ENCODE measurements at places on chromosomes 5 and 9. TPM values are rescaled to one million over a fixed set of nuclear protein-coding genes. Genes with fewer than 3 reads are reported as not detected.

The LCN1 gene
- not detected for polyA plus RNA-seq

The ZNF608 gene
- 66.7 TPM for polyA plus RNA-seq

The PCDHGA1 gene
- 0.87 TPM for polyA plus RNA-seq

The ADGRD2 gene
- not detected for polyA plus RNA-seq

The TICAM2 gene
- polyA plus RNA-seq, result 4.1 TPM

The ORM1 gene
- not detected for polyA plus RNA-seq

The INSL4 gene
- not detected for polyA plus RNA-seq

The SPINK4 gene
- polyA plus RNA-seq, result not detected

The CDH10 gene
- 12.7 TPM for polyA plus RNA-seq

DNA sequence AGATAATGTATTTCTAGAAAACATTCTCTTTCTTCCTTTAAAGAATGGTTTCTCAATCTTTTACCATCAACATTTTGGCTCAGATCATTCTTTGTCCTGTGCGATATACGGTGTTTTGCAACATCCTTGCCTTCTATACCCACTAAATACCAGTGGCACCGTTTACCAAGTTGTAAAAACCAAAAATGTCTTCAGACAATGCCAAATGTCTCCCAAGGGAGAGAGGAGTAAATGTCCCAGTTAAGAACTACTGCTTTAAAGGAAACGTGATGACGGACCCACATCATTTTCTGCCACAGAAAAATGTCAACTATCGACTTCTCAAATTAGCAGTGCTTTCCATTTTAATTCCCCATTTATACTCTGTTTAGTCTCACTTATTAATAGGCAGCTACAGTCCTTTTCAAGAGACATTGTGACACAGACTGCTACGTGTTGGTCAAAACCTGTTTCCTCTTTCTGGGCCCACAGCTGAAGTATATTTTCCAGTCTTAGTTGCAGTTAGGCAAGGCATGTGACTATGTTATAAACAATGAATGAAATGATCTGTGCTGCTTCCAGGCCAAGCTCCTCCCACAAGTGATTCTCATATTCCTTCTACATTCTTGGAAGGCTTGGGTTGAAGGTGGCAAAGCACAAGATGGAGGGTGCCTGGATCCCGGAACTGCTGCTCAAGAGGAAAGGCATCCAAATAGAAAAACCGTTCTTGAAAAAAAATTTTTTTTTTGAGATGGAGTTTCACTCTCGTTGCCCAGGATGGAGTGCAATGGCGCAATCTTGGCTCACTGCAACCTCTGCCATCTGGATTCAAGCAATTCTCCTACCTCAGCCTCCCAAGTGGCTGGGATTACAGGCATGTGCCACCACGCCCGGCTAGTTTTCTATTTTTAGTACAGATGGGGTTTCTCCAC is 8.8 kb downstream of the PRXL2C start:
- DNase-seq, result no peak

- no peak for DNase-seq
These were observed 17.3 kb upstream of the TERT start for GRCh38 chr5:1312206-1312605.

DNA sequence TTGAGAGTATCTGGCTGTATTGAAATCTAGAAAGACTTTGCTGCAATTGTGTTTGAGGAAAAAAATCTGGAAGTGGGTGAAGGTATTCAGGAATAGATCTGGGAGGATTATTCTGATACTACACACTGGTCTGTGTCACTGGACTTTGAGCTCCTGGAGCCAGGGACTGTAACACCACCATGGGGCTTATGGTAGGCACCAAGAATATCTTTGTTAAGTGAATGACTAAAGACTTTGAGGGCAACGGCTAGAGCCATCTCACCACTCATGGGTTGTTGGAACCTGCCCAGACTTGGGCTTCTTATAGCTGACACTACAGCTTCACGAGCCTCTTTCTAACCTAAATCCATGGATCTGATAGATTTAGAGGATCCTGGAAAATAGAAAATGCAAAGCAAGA is 10.2 kb downstream of the NFX1 start:
- DNase-seq, result no peak

- no peak for DNase-seq
These were observed 61.9 kb upstream of the IL7R start for GRCh38 chr5:35794684-35795375.

- no peak for DNase-seq
These were observed 580.4 kb upstream of the KLF4 start for GRCh38 chr9:108069991-108070390.

DNA sequence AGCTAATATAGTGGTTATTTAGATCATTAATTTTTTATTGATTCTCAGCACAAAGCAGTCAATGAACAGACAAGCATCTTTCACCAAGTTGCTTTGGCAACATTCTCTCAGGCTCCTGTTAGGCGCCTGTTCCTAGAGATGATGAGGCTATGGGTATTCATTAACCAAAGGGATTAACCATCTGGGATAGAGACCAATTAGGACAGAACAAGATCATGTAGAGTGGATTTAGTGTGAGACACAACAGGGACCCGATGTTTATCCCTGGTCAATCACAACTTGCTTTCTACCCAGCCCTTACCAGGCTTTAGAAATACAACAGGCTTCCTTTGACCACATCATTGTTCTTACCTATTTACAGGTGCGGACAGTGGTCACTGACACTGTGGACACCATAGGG is 82.2 kb downstream of the PJA2 start:
- DNase-seq, result no peak

DNA sequence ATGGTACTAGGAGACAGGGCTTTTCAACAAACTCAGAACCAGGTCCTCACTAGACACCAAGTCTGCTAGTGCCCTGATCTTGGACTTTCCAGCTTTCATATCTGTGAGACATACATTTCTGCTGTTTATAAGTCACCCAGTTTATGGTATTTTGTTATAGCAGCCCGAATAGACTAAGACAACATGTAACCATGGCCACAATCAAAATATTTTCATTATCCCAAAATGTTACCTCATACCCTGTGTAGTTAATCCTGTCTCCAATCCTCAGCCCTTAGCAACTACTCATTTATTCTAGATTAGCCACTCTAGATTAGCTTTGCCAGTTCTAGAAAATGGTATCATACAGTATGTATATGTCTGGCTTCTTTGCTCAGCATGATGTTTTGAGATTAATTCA is 6.3 kb upstream of the ATG10 start:
- no peak for DNase-seq

DNA sequence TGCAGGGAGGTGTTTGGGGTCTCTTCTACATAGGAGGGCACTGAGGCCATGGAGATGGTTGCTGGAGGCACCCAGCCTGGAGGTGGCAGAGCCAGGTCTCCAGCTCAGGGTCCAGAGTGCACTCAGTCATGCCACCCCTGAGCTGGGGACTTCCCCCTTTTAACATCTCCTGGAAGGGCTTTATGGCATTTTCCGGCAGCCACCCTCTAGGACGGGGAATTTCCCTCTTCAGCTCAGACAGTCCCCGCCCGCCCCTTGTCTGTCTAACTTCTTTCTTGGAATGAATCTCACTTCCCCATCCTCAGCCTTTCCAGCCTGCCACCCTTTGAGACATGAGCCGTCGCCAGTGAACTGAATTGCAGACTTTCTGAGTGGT is 49.9 kb downstream of the COL15A1 start:
- no peak for DNase-seq

DNA sequence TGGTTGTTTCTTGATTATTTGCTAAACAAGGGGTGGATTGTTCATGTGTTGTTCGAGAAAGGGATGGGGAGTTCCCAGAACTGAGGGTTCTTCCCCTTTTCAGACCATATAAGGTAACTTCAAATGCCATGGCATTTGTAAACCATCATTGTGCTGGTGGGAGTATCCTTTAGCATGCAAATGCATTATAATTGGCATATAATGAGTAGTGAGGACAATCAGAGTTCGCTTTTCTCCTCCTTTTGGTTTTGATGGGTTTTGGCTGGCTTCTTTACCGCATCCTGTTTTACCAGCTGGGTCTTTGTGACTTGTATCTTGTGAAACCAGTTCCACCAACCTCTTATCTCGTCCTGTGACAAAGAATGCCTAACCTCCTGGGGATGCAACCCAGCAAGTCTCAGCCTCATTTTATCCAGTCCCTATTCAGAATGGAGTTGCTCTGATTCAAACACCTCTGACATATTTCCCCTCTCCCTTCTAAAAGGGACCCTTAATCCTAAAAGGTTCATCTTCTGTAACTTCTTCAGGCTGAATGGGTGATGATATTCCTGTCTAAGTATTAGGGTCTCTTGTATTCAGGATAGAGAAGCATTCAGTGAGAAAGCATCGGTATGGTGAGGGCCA is 8.7 kb upstream of the FBN2 start:
- DNase-seq, result no peak

DNA sequence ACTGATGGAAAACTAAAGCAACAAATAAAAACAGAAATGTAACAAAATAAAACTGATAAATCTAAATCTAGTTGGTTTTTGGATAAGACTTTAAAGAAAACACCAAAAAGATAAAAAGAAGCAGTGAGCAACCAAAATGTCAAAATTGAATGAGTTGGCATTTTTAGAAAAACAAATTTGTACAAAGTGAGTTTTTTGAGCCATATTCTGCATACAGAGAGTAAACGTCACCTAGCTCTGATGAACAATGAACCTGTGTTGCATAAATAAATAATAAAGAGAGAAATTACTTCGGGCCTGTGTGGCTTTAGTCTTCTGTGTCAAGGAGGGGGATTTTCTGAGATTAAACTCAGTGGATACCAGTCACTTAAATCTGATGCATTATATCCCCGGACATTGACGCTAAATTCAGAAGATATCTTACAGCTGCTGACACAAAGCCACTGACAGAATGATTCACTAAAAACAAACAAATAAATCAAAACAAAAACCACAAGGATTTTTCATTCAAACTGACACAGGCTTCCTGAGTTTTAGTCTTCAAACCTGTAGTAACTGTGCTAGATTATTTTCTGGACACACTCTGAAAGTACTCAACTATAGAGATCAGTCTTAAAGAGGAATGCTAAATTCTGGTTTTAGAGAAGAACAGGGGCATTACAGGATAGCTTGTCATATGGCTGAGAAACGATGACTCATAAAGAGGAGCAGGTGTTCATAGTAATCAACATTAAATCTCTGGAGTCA is 403.5 kb upstream of the ST8SIA4 start:
- no peak for DNase-seq

GRCh38 chr5:52661903-52662595 is 125.7 kb upstream of the ITGA1 start:
- no peak for DNase-seq

DNA sequence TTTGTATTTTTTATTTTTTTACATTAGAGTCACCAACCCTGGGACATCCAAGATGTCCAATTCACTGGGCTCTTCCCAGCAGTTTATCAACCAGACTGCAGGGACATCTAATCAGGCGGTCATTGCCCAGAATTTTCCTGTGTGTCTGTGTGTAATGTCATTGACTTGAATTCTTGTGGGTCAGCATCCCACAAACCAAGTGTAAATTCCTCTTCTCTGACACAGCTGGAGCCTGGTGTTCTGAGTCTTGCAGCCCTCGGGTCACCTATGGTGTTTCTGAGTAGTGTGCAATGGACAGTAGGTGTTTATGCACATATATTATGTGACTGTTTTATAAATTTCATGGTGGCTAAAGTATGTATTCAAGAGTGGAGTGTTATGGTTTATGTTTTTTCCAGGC is 815.7 kb downstream of the SEMA5A start:
- DNase-seq, result no peak

GRCh38 chr5:130759061-130759460 is 406.0 kb downstream of the HINT1 start:
- DNase-seq, result no peak

DNA sequence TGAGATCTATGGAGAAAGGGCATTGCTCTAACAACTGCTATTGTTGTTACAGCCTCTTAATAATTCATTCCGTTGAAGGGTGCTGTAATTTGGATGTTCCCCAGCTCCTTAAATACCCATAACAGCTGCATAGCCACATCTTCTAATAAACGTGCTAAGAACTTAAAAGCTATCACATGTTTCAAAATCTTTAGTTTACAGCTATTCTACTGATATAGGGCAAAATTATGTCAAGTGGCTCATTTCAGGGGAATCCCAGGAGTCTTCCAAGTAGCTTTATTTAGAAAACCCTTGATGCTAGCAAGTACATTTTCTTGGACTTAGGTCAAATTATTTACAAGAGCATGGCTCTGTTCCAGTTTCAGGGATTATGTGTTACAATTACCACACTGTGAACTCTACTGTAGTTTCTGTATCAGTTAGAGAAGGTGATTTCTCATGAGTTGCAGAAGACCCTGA is 990.4 kb upstream of the ACO1 start:
- no peak for DNase-seq

GRCh38 chr5:66169534-66169933 is 25.4 kb downstream of the SREK1 start:
- DNase-seq, result no peak

DNA sequence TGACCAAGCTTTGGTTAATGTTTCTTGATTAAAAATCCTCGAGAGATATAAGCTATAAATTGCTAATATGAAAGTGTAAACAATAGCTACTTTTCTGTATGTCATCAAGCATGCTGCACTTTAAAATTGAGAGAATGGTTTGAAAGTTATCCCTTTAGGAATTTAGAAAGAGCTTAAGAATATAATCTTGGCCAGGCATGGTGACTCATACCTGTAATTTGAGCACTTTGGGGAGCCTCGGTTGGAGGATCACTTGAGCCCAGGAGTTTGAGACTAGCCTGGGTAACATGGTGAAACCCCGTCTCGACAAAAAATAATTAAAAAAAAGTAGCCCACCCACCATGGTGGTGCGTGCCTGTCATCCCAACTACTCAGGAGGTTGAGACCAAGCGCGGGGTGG is 12.2 kb upstream of the MROH2B start:
- DNase-seq, result no peak

- DNase-seq, result no peak
These were observed 240.9 kb upstream of the TBCA start for GRCh38 chr5:78016863-78017529.

DNA sequence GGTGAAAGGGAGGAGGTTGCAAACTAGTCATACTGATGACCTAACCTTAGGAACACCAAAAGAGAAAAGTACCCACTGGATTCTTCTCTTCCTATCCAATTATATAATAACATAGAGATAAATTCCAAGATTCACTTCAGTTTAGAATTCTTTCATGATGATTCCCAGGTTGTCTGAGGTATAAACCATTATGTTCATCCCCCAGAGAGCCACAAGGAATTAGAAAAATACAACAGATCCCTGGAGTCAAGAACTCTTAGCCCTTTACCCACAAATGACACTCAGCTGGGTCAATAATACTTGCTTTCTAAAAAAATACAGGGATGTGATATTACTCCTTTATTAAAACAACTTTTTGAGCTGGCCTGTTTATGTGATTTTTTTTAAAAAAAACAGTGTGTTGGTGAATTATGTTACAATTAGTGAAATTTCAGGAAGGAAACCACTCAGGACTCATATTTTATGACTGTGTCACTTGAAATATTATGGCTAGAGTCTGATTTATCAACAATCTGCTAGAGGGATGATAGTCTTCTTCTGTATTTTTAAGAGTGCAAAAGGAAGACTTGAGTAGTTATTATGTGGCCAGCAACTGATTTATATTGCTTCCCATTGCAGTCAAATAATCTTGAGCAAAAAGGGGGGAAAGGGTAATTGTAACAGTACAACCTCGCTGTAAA is 338.2 kb downstream of the NFIB start:
- DNase-seq, result no peak

- DNase-seq, result no peak
These were observed 22.2 kb upstream of the MYOT start for GRCh38 chr5:137845472-137845871.
